ENCODE measurements at places on chromosomes 4 and X.
A peak's percentile ranks its signal among the peaks of the same experiment; 100 is the strongest.

GRCh38 chrX:3181846-3182245 lies 140.6 kb downstream of the ARSF start:
- no peak for DNase-seq

- DNase-seq = no peak
Measured at GRCh38 chr4:97334348-97334747, 808.9 kb downstream of the STPG2 start.

- no peak for DNase-seq
Measured at GRCh38 chr4:2400841-2401609, 17.4 kb downstream of the ZFYVE28 start.

DNA sequence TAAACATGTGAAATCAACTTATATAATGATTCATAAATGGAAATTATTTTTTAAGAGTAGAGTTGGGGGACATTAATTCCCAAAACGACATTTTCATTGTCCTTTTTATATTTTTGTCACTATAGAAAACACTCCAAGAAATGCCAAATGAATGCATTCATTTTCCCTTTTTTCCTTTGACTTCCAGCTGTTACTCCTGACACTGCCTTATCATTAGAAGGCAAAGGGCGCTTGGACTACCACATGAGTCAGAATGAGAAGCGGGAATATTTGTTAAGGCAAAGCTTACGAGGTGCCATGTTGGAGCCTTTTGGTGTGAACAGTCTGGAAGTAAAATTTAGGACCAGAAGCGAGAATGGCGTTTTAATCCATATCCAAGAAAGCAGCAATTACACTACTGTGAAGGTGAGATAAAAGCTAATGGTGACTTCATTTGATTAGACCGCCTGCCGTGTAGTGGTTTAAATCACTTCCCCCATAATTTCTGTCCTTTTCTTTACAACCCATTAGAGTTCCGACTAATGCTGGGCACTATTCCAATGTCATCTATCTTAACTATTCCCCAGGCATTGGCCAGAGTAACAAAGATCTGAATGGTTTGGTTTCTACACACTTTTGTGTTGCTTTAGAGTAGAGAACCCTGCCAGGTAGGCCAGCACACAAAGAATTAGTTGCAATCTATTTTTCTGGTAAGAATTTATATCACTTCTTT lies 166.7 kb downstream of the FAT4 start:
- DNase-seq = no peak

- DNase-seq = no peak
Measured at GRCh38 chr4:87540146-87541058, 11.2 kb upstream of the SPARCL1 start.

DNA sequence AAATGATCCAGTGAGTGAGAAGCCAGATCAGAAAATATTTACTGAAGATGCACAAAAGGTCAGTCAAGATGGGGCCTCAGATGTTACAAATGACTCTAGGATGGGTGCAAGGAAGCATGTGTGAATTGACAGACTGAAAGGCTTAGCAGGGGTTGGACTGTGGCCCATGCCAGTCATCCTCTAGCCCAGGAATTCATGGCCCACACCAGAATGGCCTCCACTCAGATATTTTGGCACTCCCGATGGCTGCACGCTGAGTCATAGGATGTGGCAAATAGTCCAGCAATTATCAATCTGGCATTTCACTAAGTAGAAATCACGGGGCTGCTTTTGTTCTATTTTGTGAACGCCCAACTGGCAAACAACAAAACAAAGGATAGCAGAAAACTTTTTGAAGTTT lies 406.5 kb downstream of the IQCM start:
- DNase-seq = peak; percentile 1

- DNase-seq = no peak
Measured at GRCh38 chr4:18973296-18973695, 951.7 kb upstream of the LCORL start.

- DNase-seq = no peak
Measured at GRCh38 chrX:17413228-17413627, 38.2 kb downstream of the NHS start.

DNA sequence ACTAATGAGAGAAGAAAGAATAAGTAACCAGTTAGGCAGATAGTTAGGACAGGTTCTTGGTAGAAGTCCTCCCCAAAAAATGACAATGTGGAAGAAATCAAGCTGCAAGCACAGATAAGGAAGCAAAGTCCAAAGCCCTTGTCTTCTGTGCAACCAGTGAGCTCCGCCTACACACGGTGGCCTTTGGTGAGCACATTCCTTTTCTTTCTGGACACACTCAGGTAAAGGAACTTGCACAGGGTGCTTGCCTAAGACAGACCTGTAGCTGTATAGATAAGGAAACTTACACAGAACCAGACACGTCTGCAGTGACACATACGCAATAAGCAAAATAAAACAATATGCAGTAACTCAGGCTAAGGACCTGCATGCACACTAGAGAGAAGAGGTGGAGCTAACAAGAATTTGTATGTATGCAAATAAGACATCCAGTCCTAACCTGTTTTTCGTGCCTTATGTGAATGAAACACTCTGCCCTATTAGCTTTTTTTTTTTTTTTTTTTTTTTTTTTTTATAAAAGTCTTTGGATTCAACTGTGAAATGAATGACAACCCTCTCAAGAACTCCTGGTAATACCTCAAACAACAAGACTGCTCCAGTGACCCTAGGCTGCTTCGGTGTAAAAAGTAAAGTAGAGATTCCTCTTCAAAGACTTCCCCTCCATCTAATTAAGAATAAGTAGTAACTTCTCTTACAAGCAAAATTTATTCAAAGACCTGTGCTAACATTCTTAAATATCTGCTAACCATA lies 48.8 kb downstream of the UGT2B10 start:
- no peak for DNase-seq

DNA sequence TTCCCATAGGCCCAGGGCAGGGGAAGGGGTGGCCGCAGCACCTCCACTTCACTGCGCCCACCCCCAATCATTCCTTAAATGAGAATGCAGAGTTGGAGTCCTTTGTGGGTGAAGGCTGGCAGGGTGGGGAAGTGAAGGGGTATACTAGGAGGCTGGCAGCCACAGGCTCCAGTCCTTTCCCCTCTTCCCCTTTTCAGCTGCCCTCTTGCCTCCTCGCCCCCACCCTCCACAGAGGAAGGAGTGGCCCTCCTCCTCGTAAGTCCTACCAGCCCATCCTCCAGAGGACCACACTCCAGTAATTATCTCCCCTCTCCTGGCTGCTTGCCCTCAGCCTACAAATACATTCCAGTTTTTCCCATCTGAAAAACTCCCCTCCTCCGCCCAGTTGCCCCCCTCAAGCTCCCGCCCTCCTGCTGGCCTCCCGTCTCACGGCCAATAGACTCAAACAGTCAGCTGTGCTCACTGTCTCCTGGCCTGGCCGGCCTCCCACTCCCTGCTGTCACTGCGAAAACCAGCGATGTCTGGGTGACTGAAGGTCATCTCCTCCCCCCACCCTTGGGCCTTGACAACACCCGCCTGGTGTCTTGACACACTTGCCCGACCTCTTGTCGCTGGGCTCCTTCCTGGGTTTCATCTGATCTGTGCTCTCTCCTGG lies 38.8 kb downstream of the EFNB1 start:
- DNase-seq = no peak

DNA sequence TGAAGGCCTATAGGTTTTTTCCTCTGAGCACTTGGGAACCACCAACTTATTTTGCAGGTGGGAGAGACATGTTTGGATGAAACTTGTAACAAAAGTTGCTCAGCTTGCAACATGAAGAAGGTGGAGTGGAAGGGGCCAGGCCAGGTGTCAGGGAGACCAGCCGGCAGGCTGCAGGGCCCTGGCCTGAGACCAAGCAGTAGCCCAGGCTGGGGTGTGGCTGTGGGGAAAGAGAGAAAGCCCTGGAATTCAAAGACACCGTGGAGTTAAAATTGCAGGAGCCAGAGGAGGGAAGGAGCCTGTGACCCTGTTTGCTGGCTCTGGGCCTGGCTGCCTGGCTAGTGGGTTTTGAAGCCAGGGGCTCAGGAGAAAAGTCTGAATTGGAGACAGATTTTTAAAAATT lies 43.4 kb downstream of the EFNB1 start:
- no peak for DNase-seq

DNA sequence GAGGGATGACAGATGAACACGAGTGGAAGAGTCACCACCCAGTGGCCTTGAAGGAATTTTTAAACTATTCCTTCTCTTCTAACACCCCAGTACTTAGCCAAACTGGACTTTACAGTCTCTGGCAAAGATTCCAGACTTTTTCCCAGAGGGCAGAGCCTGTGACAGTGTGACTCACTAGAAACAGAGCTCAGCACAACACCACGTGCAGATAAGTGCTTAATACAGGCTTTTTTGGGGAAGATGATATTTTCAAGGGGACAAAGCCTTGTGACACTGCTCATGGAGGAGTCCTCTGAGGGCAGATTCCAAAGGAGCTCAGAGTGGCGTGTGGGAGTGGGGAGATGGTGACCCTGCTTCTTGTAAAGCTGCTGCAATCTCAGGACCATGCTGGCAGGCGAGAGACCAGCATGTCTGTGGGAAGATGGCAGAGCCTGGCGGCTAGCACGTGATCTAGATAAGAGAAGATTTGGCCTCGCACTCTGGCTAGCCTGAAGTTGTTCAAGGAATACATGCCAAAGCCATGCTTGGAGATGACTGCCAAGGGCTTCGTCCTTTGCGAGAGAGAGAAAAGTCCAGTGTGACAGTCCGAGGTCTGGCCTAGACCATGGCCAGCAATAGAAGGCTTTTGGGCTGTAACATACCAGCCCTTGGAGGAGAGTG lies 2.4 kb downstream of the RAB33A start:
- DNase-seq = peak; percentile 39

GRCh38 chr4:76809594-76810305 lies 88.2 kb downstream of the SOWAHB start:
- DNase-seq = no peak

DNA sequence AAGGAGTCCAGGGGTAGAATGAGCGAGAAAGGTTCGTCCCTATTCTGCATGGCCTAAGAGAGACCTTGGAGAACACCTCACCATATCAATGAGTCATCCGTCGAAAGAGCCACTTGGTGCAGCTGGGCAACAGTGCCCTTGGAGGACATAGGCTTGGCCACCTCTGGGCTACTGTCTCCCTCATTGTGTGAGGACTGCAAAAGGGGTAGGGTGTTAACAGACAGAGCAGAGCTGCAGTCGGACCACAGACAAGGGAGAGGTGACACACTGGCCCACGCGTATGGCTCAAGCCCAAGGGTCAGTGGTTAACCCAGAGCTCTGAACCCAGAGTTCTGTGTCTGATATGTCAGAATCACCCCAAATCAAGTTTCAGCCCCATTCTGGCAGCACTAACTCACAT lies 118.2 kb upstream of the BMP3 start:
- DNase-seq = no peak

DNA sequence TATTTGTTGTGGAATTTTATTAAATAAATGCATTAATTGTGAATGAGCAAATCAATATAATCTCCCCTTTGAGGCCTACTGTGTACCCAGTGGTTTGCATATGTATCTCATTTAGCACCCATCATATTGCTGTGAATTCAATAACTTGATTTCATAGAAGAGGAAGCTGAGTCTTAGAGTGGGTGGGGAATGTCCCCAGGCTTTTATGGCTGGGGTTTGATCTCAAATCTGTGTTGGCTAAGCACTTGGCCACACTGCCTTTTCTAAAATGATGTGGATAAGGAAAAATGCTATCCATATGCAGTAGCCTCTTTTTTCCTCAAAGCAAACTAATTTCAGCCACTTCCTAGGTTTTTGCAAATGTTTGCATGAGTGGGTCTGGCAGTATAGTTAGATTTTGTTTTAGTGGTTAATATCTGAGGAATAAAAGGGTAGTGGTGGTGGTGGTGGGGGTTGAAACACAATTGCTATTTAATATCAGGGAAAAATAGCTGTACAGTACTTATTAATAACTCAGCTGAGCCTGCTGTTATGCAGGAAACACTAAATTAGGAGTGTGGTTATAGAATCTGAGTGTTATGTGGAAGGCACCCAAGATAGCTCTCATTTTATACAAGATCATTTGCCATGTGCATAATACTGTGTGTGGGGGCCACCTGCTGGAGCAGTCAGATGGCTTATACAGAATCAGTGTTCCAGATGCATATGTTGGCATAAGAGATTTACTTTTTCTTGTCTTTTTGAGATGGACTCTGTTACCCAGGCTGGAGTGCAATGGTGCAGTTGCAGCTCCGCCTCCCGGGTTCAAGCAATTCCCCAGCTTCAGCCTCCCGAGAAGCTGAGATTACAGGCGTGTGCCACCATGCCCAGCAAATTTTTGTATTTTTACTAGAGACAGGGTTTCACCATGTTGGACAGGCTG lies 108.0 kb downstream of the TMEM131L start:
- peak; percentile 43 for DNase-seq

DNA sequence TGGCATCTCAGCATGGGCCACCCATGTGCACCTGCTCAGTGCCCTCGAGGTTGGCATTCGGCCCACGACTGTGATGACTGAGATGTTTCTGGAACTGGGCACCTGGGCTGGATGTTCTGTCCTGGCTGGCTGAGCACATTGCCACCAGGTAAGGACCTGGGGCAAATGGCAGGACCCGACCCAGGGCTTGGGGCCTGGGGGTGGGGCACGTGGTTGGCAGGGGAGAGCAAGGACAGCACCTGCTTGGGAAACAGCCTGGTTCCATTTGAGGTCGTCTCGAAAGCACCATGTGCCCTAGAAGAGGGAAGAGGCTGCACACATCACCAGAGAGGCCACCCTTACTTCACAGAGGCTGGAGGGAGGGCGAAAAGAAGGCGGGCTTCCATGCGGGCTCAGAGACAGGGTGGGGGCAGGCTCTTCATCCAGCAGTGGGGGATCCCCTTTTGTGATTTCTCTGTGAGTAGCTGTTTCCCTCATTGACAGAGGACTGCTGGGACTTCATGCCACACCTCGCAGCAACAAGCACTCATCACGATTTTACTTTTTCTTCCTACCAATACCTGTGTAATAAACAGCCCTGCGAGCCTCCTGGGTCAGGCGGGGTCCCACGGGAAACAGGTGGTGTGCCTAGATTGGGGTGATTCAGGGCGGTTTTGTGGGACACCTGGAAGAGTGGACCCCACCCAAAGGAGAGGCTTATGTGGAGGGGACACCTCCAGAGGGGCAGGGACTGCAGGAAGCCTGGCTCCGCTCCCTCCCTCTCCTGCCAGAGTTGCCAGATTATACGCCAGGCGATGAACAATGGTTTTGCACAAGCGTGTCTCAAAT lies 12.0 kb downstream of the TMEM187 start:
- no peak for DNase-seq

Measured in Daoy (cell line).